Brain pericyte (primary cell): ENCODE measurements at places on chromosomes 7 and 10.

GRCh38 chr7:151869968-151870918, 6.7 kb downstream of the PRKAG2 start:
- DNase-seq = no peak

GRCh38 chr7:1693991-1694524, 24.0 kb downstream of the ELFN1 start:
- DNase-seq = no peak

- DNase-seq = no peak
These were observed 20.6 kb upstream of the MCM10 start for GRCh38 chr10:13140627-13141190.

- DNase-seq = no peak
These were observed 280.8 kb downstream of the TNS3 start for GRCh38 chr7:47301105-47301477.

- DNase-seq = no peak
These were observed 144.3 kb downstream of the ADAM12 start for GRCh38 chr10:126243971-126244370.

GRCh38 chr10:77458986-77459590, 178.5 kb downstream of the KCNMA1 start:
- DNase-seq = no peak

DNA sequence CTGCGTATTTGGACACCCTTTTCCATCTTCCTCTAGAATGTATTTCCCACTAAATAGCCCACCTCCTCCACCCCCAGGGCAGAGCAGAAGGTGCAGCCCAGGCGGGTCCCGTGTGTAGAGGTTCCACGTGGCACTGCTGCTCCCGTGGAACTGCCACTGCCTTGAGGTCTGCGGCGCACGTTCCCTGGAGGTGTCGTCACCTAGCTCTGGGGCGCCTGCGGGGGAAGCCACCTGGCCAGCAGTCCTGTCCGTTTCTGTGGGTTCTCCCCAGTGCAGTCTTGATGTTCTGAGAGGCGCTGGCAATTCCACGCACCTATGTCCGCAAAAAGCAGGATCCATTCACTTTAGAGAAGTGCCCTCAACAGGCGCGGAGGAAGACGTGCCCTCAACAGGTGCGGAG, 21.9 kb downstream of the BNIP3 start:
- no peak for DNase-seq

GRCh38 chr10:116287906-116288501, 15.0 kb upstream of the GFRA1 start:
- DNase-seq = no peak

DNA sequence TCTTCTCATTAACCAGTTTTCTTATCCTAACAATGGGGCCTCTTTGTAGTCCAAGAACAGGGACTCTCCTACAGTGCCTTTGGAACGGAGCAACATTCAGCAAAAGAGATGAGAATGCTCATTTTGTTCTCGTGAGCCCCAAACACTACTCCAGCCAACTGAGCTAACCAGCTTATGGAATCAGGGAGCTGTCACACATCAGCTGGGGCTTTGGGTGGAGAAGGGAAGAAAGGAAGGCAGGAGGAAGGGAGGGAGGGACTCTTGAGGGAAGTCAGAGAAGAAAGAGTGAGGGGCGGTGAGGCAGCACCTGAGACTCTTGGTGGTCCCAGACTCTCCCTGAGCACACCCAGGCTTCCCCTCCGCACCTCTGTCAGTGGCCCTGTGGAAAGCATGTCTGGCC, 123.1 kb downstream of the CLEC2L start:
- DNase-seq = no peak

DNA sequence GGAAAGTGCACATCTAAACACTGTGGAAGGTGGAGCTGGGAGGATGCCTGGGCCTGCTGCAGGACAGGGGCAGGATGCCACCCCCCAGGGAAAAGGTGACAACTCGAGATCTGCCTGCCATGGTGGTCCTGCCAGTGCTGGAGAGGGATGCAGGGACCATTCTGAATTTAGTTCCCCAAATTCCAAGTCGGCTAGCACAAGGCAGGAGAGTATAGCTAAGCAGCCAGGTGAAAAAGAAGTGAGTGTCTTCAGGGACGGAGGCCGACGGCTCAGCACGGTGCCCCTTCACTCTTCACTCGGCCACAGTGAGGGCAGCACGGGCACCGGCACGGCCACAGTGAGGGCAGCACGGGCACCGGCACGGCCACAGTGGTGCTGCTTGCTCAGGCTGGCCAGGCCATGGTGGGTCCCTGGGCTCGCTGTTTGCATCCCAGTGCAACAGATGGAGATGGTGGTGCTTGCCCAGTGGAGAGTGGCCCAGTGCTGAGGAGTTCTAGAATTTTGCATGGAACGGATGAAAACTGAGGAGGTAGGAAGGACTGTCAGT, 161.3 kb upstream of the SHH start:
- no peak for DNase-seq

DNA sequence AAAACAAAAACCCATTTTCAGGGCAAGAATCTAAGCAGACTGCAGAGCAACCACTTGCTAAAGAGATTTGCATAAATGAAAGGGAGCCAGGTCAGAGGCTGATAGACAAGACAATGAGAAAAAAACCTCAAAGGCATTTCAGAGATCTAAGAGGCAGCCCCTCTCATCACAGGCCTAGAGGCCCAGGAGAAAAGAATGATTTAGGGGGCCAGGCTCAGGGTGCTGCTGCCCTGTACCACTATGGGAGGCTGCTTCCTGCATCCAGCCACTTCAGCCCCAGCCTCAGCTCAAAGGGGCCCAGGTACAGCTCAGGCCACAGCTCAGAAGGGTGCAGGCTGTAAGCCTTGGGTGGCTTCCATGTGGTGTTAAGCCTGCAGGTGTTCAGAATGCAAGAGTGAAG, 3.7 kb upstream of the DNAJC12 start:
- DNase-seq = no peak

GRCh38 chr7:149873970-149874643, 338 bp downstream of the ATP6V0E2 start:
- DNase-seq = no peak

- no peak for DNase-seq
These were observed 5.7 kb downstream of the AUTS2 start for GRCh38 chr7:69603937-69604494.

DNA sequence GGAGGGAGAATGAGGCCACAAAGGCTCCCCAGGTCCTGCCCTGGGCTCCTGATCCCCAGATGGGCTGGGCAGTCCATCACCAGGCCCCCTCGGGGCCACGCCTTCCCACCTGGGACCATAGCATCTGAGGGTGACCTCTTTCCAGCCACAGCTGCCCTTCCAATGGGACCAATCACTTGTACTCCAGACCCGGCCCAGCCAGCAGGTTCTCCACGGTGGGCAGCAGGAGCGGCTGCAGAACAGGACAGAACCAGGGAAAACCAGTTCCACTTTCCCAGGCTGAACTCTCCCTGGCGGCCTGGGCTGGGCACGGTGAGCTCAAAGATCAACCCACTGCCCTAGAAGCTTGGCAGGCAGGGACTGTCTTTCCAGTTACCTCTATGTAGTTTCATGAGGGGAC, 257.6 kb downstream of the MAD1L1 start:
- no peak for DNase-seq

DNA sequence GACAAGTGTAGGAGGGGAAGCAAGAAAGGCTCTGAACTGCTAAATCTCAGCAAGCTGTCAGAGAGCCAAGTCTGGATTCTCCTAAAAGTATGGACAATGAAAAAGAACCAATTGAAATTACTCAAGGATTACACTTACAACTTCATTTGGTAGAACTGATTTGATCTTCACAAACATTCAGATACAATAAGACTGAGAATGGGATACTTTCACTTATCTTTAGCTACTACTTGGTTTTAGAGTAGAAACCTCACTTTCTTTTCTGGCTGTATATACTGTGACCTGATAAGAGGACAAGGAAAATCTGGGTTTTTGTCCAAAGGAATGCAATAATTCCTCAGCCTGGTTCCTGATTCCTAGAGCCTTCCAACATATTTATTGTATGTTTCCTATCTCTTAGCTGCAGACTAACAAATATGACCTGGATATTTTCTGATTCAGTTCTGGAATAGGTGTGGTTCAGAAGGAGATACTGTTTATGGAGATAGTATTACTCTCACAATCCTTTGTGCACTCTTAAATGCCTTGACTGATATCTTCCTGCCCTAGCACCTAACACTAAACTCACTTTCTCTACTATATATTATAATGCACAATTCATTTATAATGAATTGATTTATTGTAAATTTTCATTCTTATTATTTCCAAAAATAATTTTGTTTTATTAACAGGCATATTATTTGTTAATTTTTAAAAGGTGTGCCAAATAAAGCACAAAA, 7.3 kb downstream of the SEMA3A start:
- DNase-seq = no peak

GRCh38 chr7:100141555-100141949, 7.2 kb upstream of the LAMTOR4 start:
- DNase-seq = no peak

DNA sequence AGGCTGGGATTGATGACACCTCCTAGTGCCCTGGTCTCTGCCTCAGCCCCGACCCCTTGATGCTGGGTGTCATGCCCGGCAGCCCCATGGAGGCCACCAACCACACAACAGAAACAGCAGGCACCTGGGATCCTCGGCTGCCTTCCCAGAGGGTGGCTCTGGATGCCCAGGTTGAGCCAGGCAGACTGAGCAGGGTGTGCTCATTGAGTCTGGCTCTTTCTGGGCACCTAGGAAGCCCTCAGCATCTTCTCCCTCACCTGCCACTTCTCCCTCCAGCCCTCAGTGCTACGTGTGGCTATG, 484.5 kb upstream of the MGMT start:
- DNase-seq = no peak

GRCh38 chr10:79927111-79927828, 21.6 kb downstream of the SFTPD start:
- no peak for DNase-seq

- DNase-seq = no peak
These were observed 67.0 kb downstream of the ZRANB1 start for GRCh38 chr10:125008689-125009638.

DNA sequence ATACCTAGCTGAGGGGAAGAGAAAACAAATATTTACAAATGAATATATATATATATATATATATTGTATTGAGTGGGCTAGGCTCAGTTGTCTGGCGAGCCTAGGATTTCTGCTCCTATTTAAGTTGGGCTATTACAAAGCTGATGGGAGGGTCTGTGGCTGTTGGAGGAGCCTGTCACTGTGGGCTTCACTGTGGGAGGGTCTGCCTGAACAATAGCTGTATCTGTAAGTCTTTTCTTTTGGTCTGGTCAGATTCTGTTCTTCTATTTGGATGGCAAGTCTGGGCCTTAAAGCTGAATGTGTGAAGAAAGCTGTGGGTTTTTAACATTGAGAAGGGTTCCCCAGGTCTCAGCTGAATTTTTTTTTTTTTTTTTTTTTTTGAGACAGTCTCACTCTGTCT, 220.6 kb upstream of the LYZL1 start:
- no peak for DNase-seq

DNA sequence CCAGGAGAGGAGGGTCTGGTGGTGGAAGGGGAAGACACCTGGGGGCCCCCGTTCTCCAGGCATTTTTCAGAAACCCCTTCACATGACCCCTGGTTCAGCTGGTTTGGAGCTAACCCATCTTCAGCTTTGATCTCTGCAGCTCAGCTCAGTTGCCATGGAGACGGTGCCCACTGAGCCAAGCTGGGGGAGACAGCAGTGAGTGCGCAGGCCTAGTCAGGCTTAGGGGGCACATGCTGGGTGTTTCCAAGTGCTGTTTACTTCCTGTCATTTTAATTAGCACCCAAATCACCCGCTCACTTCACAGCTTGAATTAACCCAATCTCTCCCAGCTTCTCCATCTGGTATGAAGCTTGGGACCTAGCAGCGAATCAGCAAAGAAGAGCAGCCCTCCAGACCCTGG, 9.0 kb downstream of the SPOCK2 start:
- no peak for DNase-seq

DNA sequence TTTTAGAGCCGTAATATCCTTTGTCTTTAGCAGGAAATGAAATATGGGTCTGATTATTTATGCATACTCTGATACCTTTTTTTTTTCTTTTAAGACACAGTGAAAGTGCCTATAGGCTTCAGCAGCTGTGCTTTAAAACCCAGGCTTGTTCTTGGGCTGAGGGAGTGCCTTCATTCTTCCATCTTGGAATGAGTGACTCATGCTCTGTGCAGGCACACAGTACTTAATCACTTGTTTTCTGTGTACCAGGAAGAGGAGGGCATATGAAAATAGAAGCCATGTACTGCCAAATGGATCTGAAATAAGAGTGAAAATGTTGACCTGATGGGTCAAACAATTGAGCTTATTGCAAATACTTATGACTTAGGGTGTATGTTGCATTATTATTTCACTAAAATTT, 12.0 kb downstream of the INPP5F start:
- DNase-seq = no peak

DNA sequence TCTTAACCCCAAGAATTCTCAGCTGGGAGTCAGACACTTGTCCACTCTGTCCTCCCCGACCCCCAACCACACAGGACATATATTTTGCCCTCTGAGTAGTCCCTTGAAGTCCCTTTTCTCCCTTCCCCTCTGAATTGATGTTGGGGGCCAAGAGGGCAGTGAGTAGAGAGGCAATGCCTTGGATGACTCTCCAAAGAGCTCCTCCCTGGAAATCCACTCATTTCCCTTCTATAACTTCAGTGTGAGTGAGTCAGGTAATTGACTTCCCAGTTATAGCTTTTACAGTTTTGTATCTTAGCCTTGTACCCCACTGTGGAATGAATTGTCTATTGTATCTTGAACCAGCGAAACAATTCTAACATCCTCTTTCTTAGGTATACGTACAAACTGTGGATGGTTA, 9.2 kb upstream of the ODAD2 start:
- DNase-seq = no peak
